Putamen (tissue), 1 donor: ENCODE measurements at places on chromosomes 2 and 18.

GRCh38 chr2:109670556-109671411 is 56.6 kb downstream of the SOWAHC start:
- DNase-seq: no peak

DNA sequence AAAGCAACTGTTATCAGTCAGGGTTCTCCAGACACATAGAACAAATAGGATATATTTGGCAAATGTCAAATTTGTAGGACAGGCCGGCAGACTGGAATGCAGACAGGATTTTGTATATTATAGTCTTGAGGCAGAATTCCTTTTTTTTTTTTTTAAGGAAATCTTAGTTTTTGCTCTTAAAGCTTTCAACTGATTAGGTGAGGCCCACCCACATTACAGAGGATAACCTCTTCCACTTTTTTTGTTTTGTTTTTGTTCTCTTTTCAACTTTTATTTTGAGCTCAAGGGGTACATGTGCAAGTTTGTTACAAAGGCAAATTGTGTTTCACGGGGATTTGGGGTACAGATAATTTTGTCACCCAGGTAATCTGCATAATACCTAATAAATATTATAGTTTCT is 350.2 kb upstream of the CHAC2 start:
- DNase-seq: no peak

GRCh38 chr2:115034801-115035200 is 592.4 kb downstream of the DPP10 start:
- no peak for DNase-seq

- no peak for DNase-seq
These were observed 150.6 kb upstream of the AGAP1 start for GRCh38 chr2:235343156-235343774.

DNA sequence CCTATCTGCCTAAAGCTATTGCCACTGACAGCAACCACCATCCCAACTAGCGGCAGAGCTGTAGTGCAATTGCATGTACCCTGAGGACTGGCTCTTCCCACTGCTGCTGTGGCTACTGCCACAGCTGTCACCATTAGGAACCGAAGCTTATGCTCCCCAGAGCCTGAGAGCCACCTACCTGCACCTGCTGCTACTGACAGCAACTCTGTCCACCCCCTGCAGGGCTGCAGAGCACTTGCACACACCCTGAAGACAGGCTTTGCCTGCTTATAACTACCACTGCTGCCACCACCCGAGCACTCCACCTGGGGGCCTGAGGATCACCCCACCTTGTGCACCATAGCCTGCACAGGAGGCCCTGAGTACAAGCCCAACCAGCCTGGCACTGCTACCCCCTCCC is 217.6 kb upstream of the FOSL2 start:
- DNase-seq: no peak

- no peak for DNase-seq
These were observed 484.8 kb upstream of the NETO1 start for GRCh38 chr18:73352546-73352945.
